ENCODE measurements at places on chromosomes 7 and 10.

DNA sequence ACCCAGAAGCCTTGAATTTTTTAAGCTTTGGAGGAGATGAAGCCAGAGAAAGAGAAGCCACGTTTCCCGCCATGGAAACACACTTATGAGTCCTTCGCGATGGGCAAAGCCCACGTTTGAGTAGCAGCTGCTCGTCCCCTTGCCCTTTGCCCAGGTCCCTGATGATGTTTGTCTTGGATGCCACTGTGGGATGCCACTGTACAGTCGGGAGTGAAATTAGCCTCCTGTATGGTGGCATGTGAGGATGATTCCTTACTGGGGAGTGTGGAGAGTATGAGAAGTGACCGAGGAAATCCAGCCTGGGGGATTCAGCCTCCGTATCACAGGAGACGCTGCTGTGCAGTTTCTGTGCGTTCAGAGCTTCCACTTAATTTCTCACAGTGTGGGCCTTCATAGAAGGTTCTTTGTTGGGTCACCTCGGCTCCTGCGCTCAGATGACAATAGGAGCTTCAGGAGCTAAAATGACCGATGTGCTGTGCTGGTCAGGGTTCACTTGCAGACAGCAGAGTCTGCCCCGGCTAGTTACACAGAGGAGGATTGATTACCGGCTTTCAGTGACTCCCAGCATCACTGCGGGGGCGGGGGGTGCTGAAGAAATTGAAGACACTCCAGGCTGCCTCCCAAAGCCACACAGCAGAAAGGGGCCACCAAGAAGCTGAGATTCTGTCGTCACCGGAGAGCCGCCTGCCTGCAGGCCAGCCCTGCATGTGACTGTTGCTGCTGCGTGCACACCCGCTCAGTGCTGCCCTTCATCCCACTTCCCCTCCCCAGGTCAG is 122.1 kb upstream of the SFMBT2 start:
- DNase-seq, result no peak

GRCh38 chr10:68301790-68302502 is 29.9 kb upstream of the HNRNPH3 start:
- DNase-seq, result no peak

DNA sequence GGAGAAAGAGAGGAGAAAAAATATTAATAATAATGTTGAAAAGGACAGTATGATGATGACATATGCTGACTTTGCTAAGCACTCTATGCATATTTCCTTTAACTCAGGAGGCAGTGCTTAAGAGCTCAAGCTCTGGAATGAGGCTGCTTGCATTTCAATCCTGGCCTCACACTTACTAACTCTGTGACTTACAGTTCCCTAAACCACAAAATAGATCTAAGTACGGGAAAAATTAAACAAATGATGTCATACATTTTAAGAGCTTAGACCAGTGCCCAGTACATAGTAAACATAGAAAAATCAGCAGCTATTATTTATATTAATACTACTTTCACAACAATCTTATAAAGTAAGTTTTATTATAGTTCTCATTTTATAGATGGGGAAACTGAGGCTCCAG is 61.3 kb downstream of the GFRA1 start:
- DNase-seq, result no peak

GRCh38 chr10:118045837-118046394 is 825 bp downstream of the RAB11FIP2 start:
- DNase-seq, result no peak

DNA sequence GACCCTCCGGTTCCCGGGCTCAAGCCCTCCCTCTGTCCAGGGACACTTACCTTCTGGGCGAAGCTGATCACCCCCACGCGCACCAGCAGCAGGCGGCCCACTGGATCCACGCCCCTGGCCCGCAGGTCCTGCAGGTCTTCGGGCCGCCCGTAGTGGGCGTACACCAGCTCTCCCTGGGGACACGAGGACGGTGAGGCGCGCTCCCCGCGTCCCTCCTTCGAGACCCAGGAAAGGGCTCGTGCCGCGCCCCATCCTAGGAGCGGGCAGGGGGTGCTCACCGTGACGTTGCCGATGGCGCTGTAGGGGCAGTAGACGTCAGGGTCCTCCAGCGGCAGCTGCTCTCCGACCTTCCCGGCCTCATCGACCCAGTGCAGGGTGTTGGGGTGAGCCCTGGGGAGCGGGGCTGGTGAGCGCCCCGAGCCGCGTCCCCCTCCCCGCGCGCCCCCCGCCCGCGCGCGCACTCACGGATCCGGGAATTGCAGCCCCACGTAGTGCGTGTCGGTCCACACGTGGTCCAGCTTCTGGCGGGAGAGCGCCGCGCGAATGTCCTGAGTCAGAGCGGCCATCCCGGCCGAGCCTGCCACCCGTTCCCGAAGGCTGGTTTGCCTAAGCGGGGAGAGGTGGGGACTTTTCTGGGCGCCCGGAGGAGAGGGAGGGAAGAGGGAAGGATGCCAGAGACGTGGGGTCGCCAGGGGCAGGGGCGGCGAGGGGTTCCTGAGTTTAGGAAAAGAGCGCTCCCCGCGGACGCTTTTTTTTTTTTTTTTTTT is 8.2 kb downstream of the TFR2 start:
- no peak for DNase-seq

DNA sequence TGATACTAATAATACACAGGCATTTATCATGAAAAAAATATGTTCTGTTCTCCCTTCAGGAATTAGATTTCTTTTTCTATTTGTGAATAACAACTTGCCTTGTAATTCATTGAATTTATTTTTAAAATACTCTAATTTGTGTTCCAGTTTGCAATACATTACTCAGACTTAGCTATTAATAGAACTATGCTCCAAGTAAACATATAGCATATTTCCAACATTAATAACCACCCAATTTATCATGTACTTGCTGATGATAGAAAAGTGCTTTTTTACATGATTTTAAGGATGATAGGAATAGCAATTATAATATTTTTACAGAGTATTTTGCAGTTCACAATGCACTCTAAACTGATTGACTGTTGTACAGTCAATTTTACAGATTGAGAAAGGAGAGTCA is 338.8 kb upstream of the SEMA3D start:
- no peak for DNase-seq

DNA sequence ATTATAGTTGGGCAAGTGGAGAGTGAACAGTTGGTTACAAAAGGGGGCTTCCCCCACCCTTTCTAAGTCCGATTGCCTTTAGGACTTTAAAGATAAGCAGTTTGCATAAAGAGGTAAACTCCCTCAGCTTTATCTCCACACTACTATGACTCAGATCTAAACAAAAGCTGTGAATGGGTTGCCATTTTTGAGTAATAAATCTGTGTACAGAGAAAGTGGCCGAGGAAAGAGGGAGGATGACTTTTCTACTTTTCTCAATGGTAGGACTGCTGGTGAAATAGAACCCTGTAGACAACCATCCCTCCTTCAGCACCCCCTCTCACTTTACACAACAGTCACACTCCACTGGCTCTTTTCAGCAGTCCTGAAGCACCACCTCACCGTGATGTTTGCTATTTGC is 71.2 kb downstream of the DNMBP start:
- DNase-seq, result no peak

DNA sequence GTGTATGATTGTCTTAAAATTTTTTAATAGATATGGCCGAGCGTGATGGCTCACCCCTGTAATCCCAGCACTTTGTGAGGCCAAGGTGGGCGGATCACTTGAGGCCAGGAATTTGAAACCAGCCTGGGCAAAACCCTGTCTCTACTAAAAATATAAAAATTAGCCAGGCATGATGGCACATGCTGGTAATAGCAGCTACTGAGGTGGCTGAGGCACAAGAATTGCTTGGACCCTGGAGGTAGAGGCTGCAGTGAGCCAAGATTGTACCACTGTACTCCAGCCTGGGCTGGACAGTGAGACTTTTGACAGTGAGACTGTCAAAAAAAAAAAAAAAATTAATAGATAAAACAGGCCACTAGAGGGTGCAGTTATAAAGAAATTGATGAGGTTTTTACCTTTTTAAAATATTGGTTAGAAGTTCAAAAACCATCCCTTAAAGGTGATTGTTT is 20.5 kb downstream of the NOM1 start:
- DNase-seq, result no peak

- DNase-seq, result peak; percentile 74
Measured at GRCh38 chr10:75401569-75402485, at the start of gene ZNF503. TSS of gene ZNF503 (minus strand) at chr10:75401764. CDS start at chr10:75401419, 345 bp downstream.

GRCh38 chr10:111774486-111774885 is 409.1 kb downstream of the GPAM start:
- no peak for DNase-seq

- no peak for DNase-seq
Measured at GRCh38 chr10:33950206-33950605, 615.7 kb upstream of the NRP1 start.

DNA sequence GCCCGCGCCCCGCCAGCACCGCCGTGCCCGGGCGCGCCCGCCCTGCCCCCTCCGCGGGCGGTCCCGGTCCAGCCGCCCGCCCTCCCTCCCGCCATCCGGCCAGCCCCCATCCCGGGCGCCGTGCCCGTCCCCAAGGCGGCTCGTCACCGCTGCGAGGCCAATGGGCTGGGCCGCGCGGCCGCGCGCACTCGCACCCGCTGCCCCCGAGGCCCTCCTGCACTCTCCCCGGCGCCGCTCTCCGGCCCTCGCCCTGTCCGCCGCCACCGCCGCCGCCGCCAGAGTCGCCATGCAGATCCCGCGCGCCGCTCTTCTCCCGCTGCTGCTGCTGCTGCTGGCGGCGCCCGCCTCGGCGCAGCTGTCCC is at the start of gene HTRA1:
Gene HTRA1, plus strand, starts transcription at position 187 of the 362 bp plus-strand sequence. Its CDS starts 100 bp downstream, at position 287.
- DNase-seq, result no peak

DNA sequence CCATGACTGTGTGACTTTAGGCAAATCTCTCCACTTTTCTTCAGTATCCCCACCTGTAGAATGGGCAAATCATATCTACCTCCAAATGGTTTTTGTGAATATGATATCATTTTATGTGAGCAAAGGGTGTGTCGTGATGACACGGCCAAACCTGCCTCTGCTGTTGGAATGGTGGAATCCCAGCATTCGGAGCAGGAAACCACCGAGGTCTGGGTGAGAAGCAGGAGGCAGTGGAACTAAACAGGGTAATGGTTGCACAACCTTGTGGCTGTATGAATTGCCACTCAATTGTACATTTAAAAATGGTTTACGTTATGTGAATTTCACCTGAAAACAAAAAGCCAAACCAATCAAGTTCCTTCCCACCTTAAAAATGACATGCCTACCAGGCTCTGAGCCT is 131.4 kb upstream of the ZMIZ1 start:
- no peak for DNase-seq

DNA sequence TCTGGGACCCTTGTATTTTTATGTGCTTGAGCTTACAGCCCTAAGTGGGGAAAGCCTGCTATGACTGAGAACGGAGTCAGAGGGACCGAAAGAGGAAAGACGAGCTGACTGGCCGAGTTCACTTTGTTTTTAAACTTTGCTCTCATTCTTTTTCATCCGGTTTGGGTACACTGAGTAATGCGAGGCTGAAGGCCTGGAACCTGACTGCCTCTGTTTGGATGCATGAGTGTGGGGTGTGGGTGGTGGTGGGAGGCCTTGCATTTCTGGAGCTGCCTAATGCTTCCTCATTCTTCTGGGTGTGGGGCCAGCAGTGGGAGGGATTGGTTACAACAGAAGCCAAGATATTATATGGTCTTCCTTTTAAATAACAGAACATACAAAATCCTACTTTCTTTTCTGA is 155.5 kb downstream of the BUB3 start:
- DNase-seq, result no peak

GRCh38 chr10:95963202-95963990 is 55.6 kb downstream of the CC2D2B start:
- DNase-seq, result no peak

GRCh38 chr10:93903051-93903450 is 9.3 kb downstream of the SLC35G1 start:
- DNase-seq, result no peak

GRCh38 chr7:130909161-130909836 is 175.3 kb upstream of the KLF14 start:
- DNase-seq, result no peak

DNA sequence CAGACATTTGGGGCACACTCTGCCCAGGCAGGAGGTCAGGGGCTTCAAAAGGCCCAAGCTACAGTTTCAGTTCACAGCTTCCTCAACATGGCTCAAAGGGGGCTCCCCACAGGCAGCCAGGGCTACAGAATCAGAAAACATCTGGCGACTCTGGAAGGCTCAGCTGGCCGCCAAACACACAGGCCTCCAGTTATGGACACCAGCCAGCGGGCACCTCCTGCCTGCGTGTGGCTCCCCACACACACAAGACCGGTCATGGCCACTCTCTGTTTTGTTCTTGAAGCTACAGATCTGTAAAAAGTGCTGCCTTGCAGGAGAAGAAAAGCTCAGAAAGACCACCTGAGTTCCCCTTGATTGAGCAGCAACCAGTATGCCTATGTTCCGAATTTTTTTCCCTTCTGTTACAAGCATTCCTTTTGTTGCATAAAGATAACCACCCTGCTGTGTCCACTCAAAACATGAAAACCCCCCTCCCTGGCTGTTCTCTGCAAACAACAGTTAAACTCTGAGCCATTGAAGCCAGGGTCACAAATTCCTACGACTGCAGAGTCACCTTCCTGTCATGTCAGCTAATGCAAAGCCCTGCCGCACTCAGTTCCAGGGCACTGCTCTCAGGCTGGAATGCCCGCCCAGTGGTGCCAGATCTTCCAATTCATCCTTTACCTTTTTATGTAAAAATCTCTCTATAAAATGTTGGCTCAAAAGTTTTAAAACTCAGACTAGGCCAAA is 33.6 kb downstream of the VSTM4 start:
- no peak for DNase-seq

GRCh38 chr7:102842284-102842683 is 70.5 kb upstream of the LRRC17 start:
- no peak for DNase-seq

DNA sequence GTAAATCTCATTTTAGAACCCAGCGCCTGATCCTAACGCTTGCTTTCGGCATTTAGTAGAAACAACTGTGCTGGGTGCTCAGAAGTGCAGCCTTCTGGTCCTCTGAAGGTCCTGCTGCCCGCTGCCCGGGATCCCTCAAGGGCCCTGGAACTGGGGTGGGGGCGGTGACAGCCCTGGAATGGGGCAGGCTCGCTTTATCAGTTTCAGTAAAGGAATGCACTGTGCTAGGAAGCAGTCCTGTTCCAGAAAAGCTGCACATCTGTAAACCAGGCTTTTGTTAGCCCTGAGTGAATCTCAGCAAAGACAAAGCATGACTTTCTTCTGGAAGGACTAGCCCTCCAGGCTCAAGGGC is 254.6 kb downstream of the TNS3 start:
- no peak for DNase-seq

- no peak for DNase-seq
Measured at GRCh38 chr7:50507898-50508470, 57.2 kb downstream of the DDC start.

- DNase-seq, result no peak
Measured at GRCh38 chr10:36224431-36224985, 582.4 kb upstream of the FZD8 start.

GRCh38 chr7:33422825-33423645 is 293.7 kb downstream of the BBS9 start:
- DNase-seq, result no peak

- no peak for DNase-seq
Measured at GRCh38 chr10:33796680-33797079, 462.2 kb upstream of the NRP1 start.
